ENCODE measurements at places on chromosomes 7 and 10. TPM values are rescaled to one million over a fixed set of nuclear protein-coding genes. Genes with fewer than 3 reads are reported as not detected.

DNA sequence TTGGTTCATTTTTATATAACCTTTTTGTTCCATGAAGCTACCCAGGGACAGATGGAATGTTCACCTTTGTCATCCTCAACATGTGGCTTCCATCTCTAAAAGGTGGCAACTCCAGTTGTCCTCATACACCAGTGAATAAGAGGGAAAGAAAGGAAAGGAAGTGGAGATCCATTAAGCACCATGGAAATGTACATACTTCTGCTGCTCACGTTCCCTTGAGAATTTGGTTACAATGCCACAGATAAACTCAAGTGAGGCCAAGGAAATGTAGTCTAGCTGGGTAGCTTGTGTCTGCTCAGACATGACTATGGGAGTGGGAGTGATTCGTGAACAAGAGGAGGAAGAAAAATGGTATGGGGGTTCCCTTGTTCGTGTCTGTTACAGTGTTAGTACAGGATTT lies 237.1 kb upstream of the FAM3C start:
- no peak for DNase-seq

GRCh38 chr10:107169516-107169915 lies 5.0 kb upstream of the SORCS1 start:
- no peak for DNase-seq

GRCh38 chr7:139774376-139774775 lies 3.4 kb downstream of the HIPK2 start:
- no peak for DNase-seq

GRCh38 chr10:28479927-28480627 lies 52.8 kb upstream of the WAC start:
- no peak for DNase-seq

DNA sequence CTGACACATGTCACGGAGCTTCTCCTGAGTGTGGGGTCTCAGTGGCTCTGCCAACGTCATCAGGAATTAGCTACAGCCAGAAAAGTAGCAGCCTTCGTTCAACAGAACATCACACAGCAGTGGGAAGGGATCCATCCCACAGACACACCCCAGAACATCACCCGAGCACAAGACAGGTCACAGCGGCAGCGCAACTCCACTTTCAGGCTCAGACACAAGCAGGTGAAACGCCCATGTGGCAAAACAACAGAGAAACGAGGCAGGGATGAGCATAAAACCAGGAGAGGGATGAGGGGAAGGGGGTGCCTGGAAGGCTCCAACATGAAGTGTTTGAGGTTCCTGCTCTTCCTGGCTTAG lies 44.8 kb downstream of the CAMK2B start:
- DNase-seq = no peak

The ARMS2 gene
- total RNA-seq = not detected

GRCh38 chr10:116408719-116409118 lies 18.9 kb upstream of the PNLIPRP3 start:
- no peak for DNase-seq

- DNase-seq = no peak
Observed at GRCh38 chr7:151175793-151176311, 8.4 kb upstream of the GBX1 start.

DNA sequence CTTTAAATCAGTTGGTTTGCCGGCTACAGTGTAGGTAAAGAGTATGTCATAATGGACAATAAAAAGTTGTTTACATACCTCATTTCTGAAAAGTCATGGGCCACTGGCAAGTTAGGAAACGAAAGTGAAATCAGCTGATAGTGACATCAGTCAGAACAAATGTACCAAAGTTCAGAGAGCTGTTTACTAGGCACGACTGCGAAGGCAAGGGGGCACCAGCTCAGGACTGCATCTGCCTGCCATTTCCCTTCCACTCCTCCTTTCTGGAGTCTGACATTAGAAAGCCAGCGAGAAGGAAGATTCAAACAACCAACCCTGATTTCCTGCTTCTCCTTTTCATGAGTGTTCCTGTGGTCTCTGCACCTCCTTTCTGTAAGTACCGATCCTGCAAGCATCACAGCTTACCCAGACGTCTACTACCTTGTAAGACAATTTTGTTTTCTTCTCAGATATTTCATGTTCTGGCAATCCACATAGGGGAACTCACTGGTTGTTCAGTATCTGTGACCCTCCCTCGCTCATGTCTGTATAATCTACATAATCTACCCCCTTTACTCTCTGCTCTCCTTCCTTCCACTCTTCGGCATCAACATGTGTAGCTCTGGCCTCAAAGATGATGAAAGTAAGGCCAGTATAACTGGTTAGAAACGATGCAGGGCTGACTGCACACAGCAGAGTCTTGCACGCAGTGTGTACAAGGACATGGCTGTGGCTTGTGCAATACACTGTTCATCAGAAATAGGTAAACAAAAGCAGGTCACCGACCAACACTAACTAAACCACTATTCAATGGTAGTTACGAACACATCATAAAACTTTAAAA lies at the start of gene TMEM140:
TSS of gene TMEM140 (plus strand) at position 174 of the 823 bp plus-strand sequence. CDS start 16,370 bp downstream, outside the sequence.
- DNase-seq = peak; percentile 74

GRCh38 chr7:150753239-150753638 lies 16.0 kb downstream of the GIMAP5 start:
- no peak for DNase-seq

The FOXP2 gene
- total RNA-seq = not detected

The SPDYE16 gene
- 0.20 TPM for total RNA-seq

DNA sequence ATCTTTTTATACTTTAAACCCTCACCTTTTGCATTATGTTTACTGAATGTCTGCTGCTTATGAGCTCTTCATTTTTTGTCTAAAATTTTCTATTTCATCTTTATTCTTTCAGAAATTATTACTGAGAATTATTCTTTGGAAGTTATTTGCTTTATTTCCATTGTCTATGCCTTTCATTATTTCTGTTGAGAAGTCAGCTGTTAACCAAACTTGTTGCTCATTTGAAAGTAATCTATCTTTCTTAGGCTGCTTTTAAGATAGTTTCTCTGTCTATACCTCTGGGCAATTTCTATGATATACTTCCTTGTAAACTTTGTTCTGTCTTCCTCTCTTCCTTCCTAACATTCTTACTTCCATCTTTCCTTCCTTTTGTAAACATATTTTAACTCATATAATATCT lies 1165.9 kb upstream of the CELF2 start:
- no peak for DNase-seq

- DNase-seq = peak; percentile 87
Observed at GRCh38 chr10:29486433-29486832, 148.3 kb downstream of the SVIL start.

The MYH16 gene
- not detected for total RNA-seq

- peak; percentile 64 for DNase-seq
Observed at GRCh38 chr10:129971381-129972144, 7.5 kb upstream of the EBF3 start.

DNA sequence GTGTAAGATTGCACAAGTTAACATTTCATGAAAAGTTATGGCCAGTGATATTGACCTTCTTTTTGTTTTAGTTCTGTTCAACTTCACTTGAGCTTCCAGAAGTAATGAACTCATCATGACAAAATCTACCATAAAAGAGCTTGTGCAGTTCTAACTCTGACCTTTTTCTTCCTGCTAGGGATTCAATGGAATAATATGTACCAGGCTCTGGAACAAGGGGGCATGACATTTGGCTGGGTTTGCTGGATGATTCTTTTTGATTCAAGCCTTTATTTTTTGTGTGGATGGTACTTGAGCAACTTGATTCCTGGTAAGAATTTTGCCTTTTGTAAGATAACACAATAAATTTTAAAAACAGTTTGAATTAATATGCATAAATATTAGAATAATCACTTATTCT lies 205.0 kb downstream of the ABCA13 start:
- no peak for DNase-seq

DNA sequence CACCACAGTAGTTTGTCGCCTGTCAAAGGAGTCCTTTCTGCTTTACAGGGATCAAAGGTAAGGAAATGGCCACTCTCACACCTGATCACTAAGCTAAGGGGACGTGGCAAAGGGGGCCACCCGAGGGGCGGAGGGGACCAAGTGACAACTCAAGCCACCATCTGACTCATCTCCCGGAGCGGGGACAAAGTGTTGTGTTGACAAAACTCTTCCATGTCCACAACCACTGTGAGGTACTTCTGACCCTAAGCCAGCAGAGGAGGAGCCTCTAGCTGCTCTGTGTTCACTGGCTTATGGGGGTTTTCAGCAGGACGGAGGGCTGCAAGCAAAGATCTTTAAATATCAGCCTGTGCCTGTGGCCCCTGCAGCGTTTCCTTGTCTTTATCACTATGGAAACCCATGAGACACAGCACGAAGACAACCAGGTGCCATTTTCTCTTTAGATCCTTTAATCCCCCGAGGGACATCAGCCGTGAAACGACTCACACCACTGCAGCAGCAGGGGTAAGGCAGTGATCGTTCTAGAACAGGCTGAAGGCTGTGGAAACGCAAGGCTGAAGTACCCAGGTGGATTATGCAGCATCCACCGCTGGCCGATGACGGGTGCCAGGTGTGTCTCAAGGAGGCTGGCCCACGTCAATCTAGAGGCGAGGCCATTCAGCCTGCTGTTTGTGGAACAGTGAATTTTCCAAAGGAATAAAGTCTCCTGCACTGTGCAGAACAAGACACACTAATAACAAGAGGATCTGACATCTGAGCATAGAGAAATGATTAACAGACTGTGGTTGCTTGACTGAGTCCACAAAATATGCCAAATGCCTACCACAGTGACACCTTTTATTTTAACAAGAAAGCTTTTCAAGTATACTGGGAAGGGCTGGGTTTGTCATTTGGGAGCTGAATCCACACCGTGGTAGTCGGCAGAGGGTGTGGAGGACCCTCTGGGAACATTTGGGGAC lies 26.6 kb upstream of the DDC start:
- DNase-seq = no peak

The RET gene
- total RNA-seq = 0.47 TPM

DNA sequence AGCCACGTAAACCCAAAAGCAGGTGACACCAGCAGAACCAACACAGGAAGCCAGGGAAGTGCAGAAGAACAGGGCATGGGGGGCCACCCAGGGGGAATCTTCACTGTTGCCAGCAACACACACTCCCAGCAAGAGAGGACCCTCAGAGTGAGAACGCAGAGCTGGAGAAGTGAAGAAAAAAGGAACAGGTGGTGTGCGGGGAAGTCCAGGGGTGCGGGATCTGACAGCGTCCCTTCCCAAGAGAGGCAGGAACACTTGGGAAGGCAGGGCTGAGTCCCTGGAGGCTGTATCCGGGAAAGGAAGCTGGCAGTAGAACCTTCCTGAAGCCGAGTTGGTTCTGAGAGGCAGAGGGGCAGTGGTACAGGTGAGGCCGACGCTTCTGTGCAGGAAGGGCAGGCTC lies 27.7 kb downstream of the AGAP4 start:
- no peak for DNase-seq

The FAM25C gene
- total RNA-seq = not detected

DNA sequence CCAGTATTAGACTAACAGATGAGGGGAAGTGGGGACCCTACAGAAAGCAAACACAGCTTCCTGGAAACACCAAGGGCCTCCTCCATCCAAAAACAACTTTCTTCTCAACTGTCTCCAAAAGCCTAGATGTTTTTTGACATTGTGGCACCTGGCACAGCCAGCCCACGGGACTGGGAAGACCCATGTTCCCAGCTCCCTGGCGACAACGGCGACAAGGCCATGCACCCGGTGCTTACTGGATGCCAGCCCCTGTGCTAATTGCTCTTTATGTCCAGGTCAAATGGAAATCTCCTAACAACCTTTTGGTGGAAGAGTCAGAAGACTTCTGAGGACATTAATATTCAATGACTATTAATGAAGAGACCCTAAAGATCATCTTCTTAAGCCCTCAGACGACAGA lies 7.1 kb downstream of the FGFR2 start:
- DNase-seq = no peak

The MINDY4 gene
- total RNA-seq = 1.3 TPM

The WDFY4 gene
- 1.1 TPM for total RNA-seq

DNA sequence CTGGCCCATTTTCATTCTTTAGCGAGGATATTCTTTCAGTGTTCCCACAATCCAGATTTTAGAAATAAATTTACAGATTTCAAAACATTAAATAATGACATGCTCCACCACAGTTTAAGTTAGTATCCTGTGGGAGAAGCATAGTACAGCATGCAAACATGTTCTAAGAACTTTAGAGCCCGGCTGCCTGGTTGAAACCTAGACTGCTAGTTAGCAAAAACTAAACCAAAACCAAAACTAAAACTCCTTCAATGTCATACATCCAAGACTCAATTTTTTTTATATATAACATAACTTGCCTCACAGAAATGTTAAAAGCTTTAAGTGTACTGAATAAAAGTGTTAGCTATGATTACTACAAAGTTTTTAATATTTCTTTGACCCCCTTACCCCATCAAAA lies 17.0 kb downstream of the TRA2A start:
- DNase-seq = peak; percentile 21

DNA sequence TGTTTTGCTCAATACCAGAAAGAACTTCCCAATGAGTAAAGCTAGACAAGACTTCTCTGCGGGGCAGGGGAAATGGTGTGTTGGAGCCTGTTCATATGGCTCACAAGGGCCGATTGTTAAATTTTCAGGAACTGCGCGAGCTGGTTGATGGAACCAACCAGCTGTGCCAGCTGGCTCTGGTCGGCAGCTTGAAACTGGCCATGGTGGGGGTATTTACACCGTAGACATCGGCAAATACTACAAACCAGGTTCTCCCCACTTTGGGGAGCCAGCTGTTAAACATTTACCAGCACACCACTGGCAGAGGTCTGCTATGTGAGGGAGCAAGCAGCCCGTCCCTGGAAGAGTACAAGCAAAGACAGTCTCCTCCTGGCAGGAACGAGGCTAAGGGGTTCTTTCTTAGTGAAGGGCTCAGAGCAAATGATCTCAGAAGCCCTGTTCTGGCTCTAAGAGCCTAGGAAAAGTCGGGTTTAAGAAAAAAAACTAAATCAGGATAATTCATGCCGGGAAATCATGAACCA lies 8.8 kb upstream of the ZMIZ1 start:
- DNase-seq = no peak

The MICALL2 gene
- total RNA-seq = 3.0 TPM

- no peak for DNase-seq
Observed at GRCh38 chr7:12596225-12596790, 25.8 kb downstream of the SCIN start.

- no peak for DNase-seq
Observed at GRCh38 chr7:18505870-18506460, 10.4 kb downstream of the HDAC9 start.

The OR6V1 gene
- total RNA-seq = not detected

The HABP2 gene
- total RNA-seq = not detected

The ATG9B gene
- total RNA-seq = 12.6 TPM

- DNase-seq = no peak
Observed at GRCh38 chr7:131574741-131575140, 18.3 kb upstream of the PODXL start.

The AGBL3 gene
- 2.7 TPM for total RNA-seq

GRCh38 chr10:100372415-100373297 lies 25.6 kb downstream of the SCD start:
- no peak for DNase-seq

DNA sequence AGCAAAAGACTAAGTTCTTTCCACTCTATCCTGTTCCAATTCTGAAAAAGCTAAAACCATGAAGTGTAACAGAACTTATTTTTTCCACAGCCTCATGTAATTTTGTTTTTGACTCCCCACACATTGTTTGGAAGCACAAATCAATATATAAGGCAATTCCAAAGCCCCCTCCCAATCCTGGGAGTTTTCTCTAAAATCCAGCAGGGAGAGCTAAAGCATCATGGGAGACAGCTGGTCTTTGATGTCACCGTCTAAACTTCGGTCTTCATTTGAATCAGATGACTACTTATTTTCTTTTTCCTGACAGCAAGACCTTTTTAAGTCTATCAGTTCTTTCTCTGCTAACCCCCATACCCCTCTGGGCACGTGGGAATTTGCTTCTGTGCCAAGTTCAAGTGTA lies 33.3 kb upstream of the PON1 start:
- DNase-seq = no peak

All from activated CD8-positive, alpha-beta T cell treated with anti-CD3 and anti-CD28 coated beads for 36 hours (primary cell).